ENCODE measurements at places on chromosomes 5 and 9.

GRCh38 chr9:13013991-13014883 is 239.4 kb downstream of the LURAP1L start:
- DNase-seq = no peak

GRCh38 chr5:146185161-146185560 is 2.7 kb upstream of the LARS1 start:
- DNase-seq = no peak

- DNase-seq = no peak
Measured at GRCh38 chr9:75941577-75942311, 51.3 kb downstream of the PCSK5 start.

- DNase-seq = no peak
Measured at GRCh38 chr9:27540502-27540901, 10.9 kb upstream of the MOB3B start.

DNA sequence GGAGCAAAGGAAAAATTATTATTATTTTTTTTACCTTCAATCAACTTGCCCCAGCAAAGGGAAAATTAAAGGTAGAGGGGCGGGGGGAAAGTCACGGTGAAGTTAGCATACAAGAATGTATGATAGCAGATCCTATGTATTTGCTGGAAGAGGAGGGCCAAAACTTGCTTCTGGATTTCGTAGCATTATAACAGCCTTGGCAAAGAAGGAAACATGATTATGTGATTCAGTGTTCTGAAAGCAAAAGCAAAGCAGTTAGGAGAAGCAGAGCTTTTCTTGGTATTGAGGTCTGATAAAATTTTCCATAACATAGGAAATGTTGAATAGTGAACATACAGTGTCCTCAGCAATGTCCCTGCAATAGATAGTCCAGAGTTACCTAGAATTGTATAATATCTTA is 32.4 kb downstream of the MAST4 start:
- no peak for DNase-seq

Data from naive B cell (primary cell).